ENCODE measurements at places on chromosomes 2 and 18.

- DNase-seq, result no peak
Observed at GRCh38 chr2:191951376-191951775, 104.5 kb upstream of the CAVIN2 start.

GRCh38 chr18:23237524-23238151, 102.4 kb downstream of the CABLES1 start:
- DNase-seq, result no peak

GRCh38 chr18:42527766-42528165, 572.7 kb downstream of the PIK3C3 start:
- DNase-seq, result no peak

GRCh38 chr2:96528006-96528699, 8.4 kb upstream of the ARID5A start:
- no peak for DNase-seq

- peak; percentile 79 for DNase-seq
Observed at GRCh38 chr18:58590254-58590653, 38.6 kb downstream of the ALPK2 start.

- no peak for DNase-seq
Observed at GRCh38 chr2:149160195-149160594, 121.7 kb downstream of the LYPD6B start.

DNA sequence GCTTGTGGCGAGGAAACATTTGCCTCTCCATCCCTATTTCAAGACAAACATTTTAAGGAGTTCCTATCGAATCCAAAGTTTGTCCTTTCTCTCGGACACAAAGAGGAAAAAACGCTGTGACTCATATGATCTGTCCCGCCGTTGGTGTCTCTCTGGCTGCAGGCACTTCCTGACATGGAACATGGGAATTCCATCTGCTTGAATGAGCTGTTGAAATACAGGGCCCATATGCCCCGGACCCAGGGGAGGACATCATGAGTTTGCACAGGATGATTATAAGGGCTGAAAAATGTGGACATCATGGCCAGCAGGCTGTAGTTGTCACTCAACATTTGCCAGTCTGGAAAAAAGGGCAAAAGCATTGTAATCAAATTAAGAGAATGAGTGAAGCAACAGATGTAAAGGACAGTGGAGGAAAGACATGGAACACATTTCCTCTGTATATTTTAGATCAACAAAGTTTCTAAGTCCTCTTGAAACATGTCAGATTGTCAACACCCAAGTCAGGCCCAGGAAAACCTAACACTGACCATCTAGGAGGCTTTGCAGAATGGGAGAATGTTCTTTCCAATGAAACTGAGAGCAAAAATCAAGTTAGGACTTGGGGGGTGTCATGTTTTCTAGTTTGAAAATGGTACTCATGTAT, 103.2 kb upstream of the SMIM21 start:
- DNase-seq, result no peak

- no peak for DNase-seq
Observed at GRCh38 chr2:197296835-197297234, 13.7 kb downstream of the ANKRD44 start.
